CD4-positive, alpha-beta T cell (primary cell): ENCODE measurements at places on chromosomes 7 and 10. TPM values are rescaled to one million over a fixed set of nuclear protein-coding genes. Genes with fewer than 3 reads are reported as not detected.

DNA sequence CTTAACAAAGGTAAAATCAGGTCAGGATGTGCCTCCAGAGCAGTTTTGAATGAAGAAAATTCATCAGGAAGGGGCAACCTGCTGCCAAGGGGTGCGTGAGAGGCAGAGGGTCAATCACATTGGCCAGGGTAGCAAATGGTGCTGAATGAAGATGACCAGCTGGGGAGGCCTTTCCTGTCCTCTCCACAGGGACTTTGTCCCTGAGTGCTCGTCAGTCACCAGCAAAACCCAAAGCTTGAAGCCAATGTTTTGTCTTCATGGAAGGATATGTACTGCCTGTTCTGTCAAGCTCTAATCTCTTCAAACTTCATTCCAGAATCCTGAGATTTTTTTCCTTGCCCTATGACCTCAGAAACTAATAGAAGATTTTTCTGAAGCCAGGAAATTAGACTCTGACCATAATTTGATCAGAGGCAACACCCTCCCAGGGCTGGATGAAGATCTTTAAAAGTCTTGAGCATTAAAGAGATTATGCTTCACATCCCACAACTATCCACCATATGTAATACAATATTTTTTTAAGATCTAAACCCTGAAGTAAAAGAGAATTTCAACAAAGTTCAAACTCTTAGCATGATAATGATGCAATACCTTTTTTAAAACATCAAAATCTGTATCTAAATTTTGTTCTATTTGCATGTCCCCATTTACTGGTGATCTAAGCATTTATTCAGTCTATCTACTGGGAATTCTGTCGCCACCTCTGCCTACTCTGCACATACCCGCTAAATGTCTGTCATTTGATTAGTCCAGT is 243.0 kb downstream of the SNX13 start:
- H3K27ac ChIP-seq, result no peak overlapping the region
- no peaks in the 10 kb centered on the region for H3K27me3 ChIP-seq
- H3K4me1 ChIP-seq, result no peaks in the 10 kb centered on the region
- H3K36me3 ChIP-seq, result no peaks in the 10 kb centered on the region
- H3K4me3 ChIP-seq, result no peak overlapping the region

SDHAF3 gene
- 5.0 TPM for total RNA-seq

GRCh38 chr7:106599343-106599698 is 61.6 kb downstream of the CCDC71L start:
- peaks cover 8% of the 10 kb centered on the region for H3K4me1 ChIP-seq
- no peaks in the 10 kb centered on the region for H3K36me3 ChIP-seq
- no peaks in the 10 kb centered on the region for H3K27me3 ChIP-seq
- no peak overlapping the region for H3K27ac ChIP-seq

GRCh38 chr7:28407651-28408050 is 4.7 kb upstream of the CREB5 start:
- H3K27me3 ChIP-seq, result peaks cover 43% of the 10 kb centered on the region
- DNase-seq, result no peak
- peaks cover 22% of the 10 kb centered on the region for H3K4me1 ChIP-seq
